Stimulated activated CD8-positive, alpha-beta memory T cell treated with anti-CD3 and anti-CD28 coated beads, Interleukin-15, amount 100 ng/mL, for 4 hours (primary cell): ENCODE measurements at places on chromosomes 1 and 21.

DNA sequence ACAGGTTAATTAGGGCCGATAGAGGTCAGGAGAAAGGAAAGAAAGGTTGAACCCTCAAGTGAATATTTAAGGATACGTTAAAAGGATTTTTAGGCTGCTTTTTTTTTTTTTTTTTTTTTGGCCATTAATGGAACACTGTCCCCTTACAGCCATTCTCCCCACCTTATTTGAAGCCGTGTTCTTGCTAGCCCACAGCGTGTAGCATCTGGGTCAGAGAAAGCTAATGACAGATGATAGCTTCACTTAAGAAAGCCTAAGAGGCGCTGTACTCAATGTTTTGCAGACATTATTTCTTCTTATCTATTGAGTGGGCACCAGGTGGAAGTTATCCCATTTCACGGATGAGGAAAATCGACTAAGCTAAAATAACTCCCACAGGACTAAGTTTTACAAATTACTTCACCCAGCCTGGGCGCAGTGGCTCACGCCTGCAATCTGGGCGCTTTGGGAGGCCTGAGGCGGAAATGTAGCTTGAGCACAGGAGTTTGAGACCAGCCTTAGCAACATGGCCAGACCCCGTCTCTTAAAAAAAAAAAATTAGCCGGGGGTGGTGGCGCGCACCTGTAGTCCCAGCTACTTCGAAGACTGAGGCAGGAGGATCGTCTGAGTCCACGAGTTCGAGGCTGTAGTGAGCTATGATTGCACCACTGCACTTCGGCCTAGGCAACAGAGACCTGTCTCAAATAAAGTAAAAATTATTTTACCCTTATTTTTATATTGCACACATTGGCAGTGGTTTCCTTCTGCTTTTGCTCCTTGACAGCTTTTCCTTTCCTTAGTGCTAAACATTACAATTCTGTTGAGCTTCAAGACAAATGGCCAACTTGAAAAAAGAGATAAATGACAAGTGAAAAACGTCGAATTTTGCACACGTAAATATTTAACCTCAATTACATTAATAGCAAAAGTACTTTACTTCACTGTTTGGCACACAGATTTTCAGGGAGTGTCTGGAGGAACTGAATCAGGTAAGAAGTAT, 1.1 kb upstream of the PHTF1 start:
- DNase-seq: no peak

- no peak for DNase-seq
Measured at GRCh38 chr1:228841632-228842031, 106.4 kb downstream of the RHOU start.

DNA sequence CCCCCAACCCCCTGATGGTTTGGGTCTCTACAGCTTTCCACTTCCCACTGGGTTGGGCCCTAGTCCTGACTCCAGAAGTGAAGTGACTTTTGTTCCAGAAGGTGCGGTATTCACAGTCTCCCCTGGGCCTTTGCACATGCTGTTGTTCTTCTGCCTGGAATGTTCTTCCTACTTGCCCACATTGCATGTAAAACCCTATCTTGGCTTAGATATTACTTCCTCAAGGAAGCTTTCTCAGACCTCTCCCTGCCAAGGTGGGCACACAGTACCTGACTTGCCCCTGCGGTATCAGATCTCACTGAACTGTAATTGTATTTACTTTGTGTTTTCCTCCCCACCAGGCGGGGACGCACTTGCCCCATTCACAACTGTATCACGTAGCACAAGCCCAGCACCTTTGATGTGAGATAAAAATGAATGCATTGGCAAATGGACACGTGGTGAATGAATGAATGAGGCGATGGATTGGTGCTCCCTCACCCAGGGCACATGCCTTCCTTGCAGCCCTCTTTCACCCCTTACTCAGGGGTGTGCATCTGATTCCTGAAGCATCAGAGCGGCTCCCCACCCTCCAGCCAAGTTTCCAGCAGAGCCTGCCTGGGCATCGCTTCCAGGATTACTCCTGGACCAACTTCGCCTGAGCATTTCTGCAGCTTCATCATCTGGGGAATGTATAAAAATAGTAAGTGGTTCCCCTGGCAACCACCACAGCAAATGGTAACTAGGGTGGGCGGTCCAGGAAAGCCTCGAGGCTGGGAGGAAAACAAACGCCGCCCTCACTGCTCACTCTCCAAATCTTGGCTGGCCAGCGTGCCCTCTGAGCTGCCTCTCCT, 19.8 kb downstream of the NENF start:
- no peak for DNase-seq

- DNase-seq: no peak
Measured at GRCh38 chr1:153752571-153753195, 22.5 kb upstream of the SLC27A3 start.

GRCh38 chr1:90704817-90705216, 12.3 kb downstream of the BARHL2 start:
- DNase-seq: no peak

- DNase-seq: no peak
Measured at GRCh38 chr21:31660259-31660565, 719 bp downstream of the SOD1 start.

GRCh38 chr1:196877964-196878363, 9.9 kb upstream of the CFHR4 start:
- no peak for DNase-seq

DNA sequence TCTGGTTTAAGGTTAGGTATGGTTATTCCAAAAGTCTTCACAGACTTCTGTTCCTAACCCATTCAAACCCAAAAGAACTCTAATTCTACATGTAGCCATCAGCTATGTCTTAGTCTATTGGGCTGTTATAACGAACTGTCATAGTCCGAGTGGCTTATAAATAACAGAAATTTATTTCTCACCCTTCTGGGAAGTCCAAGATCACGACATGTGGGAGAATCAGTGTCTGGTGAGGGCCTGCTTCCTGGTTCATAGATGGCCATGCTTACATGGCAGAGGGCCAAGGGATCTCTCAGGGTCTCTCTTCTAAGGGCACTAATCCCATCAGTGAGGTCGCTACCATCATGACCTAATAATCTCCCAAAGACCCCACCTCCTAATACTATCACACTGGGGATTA, 103.0 kb upstream of the PPP2R5A start:
- DNase-seq: no peak

DNA sequence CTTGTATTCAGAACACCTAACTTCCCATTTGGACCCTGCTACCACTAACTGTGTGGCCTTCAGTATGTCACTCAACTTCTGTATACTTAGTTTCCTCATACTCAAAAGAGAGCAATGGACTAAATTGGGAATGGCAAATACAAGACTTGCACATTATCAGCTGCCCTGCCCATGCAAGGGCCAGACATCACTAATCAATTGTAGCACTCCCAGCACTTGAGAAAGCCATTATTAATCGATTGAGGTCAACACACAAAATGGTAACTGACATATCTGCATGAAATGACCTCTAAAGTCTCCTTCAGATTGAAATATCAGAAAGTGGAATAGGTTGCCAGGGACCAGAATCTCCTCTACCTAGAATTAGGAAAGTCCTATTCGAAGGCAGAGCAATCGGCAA, 59.2 kb downstream of the MT1HL1 start:
- DNase-seq: no peak

GRCh38 chr1:175338387-175339135, 146.0 kb upstream of the KIAA0040 start:
- peak; percentile 20 for DNase-seq

- DNase-seq: no peak
Measured at GRCh38 chr1:161506336-161507223, 1.3 kb downstream of the FCGR2A start.

- DNase-seq: no peak
Measured at GRCh38 chr1:62178372-62178771, 16.3 kb upstream of the L1TD1 start.

DNA sequence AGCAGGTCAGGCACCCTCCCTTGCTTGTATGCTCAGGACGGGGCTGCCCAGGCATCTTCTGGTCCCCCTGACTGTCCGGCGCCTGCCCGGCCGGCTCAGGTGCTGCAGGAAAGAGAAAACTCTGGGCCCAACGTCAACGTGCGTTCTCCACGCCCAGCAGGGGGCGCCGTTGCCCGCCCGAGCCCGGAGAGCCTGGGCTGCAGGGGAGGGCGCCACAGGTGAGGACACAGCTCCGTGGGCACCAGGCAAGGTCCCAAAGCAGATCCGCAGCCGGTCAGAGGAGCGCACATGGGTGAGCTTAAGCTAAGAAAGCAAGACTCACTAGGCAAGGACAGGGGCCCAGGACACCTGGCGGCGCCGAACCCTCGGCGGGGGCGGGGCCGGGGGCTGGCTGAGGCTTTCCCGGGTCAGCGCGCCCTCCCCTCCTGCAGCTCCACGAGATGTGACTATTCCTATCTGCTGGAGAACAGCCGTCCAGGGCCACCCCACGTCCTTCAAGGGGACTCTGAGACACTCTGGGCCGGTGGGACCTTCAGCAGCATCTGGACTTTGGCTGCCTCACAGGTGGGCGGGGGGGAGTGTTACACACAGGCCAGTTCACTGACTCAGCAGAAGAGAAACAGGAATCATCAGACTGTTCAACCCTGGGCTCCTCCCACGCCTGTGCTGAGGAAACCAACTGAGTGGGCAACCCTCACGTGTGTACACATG, 29.3 kb downstream of the KRTAP10-1 start:
- peak; percentile 49 for DNase-seq

DNA sequence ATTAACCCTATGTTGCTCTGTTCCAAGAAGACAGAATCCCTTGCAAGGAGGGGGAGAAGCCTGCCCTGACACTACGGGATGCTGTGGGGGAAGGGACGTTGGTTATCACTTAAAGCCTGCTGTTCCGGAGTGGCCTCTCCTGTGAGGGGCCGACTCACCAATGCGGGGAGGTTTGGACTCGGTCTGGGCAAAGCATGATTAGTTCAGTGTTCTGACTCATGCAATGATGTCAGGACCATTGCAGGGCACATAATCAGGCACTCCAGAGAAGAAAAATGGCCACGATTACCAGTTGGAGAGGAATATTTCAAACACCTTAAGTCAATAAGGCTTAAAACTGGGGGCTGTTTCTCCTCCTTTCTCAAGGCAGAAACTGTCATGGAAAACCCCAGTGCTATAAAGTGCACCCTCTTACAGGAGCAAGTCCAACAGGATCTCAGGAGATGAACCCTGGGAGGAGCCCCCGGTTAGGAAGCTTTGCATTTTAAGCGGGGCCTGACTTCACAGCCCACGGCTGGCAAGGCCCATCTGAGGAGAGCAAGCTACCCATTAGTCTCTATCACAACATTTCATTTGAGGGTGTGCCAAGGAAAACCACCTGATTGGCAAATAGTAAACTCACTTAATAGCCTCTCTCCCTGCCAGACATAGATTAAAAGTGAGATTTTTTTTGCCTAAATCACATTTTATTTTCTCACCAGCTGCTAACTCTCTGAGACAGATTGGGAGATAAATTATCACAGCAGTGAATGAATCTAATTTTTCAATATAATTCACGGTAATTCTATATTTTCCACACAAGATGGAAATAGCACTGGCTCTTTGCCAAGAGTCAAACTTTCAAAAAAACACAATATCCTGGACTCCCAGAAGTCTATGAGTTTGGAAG, 202.5 kb downstream of the C1orf94 start:
- DNase-seq: no peak

GRCh38 chr1:192485692-192486436, 89.7 kb upstream of the RGS1 start:
- DNase-seq: no peak

DNA sequence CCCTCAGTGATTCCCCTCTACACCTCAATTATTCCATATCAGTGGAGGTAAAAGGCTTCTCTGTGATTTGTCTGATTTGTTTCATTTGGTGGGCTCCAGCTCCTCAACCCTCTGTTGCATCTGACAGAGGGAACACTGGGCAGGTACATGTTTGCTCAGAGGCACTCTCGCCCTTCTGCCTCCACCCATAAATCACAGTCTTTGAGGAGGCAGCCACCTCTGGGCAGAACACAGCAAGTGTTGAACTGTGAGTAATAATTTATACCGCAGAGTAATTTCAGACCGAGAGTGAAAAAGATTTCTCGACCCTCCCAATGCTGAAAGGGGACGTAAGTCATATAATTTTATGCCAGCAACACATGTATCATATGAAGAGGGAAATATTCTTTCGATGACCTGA, 330.1 kb upstream of the PBX1 start:
- DNase-seq: no peak

- DNase-seq: no peak
Measured at GRCh38 chr1:111745675-111746613, 6.7 kb upstream of the INKA2 start.

DNA sequence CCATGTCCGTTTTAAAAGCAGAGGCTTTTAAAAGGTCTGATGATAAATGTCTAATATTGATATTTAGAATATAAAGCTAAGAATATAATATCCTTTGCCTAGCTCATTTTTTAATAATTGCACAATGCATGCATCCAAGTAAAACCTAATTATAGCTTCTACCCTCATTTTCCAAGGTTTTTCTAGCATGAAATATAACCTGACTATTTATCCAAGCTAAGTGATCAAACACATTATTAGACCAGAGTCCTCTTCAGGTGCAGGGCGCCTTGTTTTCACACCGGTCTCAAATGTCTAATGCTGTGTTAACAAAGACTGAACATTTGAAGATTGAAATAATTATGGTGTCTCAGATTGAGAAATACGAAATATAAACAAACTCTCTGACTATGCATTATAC, 648.9 kb upstream of the CXADR start:
- DNase-seq: no peak

- DNase-seq: no peak
Measured at GRCh38 chr1:70993798-70994197, 53.8 kb downstream of the PTGER3 start.

DNA sequence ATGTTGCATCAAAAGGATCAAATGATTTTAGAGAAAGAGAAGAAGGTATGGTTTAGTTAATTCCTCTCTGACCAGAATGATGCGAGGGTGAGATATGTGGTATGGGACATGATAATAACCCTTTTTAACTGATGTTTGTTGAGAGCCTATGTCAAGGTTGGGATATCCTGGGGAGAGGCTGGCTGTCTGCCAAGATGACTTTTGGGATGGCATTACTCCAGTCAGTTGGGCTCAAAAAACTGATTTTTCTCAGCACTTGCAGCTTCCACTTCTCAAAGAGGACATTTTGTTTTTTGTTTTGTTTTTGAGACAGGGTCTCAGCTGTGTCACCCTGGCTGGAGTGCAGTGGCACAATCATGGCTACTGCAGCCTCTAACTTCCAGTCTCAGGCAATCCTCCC, 17.7 kb upstream of the STX12 start:
- no peak for DNase-seq

DNA sequence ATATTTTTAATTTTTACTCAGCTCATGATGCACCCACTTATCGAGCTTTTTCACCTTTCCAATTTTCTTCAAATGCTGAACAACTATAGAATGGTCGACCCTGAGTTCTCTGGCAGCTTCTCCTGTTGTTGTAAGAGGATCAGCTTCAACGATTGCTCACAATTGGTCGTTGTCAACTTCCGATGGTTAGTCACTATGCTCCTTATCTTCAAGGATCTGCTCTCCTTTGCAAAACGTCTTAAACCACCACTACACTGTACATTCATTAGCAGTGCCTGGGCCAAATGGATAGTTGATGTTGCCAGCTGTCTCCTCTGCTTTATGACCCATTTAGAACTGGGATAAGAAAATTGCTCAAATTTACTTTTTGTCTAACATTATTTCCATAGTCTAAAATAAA, 385.9 kb upstream of the LYPLAL1 start:
- no peak for DNase-seq

- DNase-seq: no peak
Measured at GRCh38 chr1:11059155-11059967, 457 bp downstream of the SRM start.
